Foreskin keratinocyte (primary cell): ENCODE measurements at places on chromosomes 11 and 22.

GRCh38 chr11:128193615-128194014 is 393.7 kb downstream of the ETS1 start:
- DNase-seq: peak; percentile 76

- DNase-seq: peak; percentile 35
These were observed 705 bp downstream of the CLDN5 start for GRCh38 chr22:19523240-19524169.

- peak; percentile 54 for DNase-seq
These were observed 43.9 kb downstream of the SGSM3 start for GRCh38 chr22:40414311-40414710.

DNA sequence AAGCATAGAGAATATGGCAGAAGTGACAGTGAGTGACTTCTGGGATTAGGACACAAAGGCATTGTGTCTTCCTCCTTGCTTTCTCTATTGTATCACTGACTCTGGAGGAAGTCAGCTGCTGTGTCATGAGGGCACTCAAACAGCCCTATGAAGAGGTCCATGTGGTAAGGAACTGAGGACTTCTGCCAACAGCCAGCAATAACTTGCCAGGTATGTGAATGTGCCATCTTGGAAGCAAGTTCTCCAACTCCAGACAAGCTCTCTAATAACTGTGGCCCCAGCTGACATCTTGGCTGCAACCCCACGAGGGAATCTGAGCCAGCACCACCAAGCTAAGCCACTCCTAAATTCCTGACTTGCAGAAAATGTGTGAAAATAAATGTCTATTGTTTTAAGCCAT is 83.6 kb upstream of the ZBED5 start:
- DNase-seq: no peak

- no peak for DNase-seq
These were observed 636.0 kb downstream of the TBC1D22A start for GRCh38 chr22:47398491-47398890.

GRCh38 chr11:125201525-125202141 is 37.1 kb downstream of the PKNOX2 start:
- peak; percentile 10 for DNase-seq

DNA sequence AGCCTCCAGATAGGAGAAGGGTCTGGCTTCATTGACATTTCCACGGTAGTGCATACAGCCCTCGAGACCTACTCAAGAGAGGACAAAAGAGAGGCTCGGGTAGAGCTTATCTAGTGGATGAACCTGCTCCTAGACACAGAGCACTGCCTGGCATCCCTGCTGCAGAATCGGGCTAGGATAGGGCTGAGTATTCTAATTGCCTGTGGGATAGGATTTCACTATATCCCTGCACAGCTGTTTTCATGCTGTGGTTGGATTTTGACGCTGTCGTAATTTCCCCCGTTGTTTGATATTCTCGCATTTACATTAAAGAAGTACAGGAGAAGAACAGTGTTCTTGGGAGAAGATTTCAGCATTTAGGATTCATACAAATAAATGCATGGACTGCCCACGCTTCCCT is 107.8 kb downstream of the KIRREL3 start:
- no peak for DNase-seq

DNA sequence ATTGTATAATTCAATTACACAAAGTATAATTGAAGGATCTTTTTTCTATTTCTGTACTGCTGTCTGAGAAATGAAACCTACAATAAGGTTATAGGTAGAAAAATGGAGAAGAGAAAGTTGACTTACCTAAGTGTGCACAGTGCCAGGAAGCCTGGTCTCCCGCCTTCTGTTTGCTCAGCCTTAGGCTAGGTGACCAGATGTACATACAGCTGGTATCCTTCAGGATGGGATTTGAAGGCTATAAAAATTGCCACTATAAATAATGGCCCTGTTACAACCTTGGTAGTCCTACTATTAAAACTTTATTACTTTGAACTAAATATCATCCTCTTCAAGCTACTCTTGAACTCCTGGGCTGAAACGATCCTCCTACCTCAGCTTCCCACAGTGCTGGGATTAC is 19.7 kb downstream of the OR51E2 start:
- no peak for DNase-seq

DNA sequence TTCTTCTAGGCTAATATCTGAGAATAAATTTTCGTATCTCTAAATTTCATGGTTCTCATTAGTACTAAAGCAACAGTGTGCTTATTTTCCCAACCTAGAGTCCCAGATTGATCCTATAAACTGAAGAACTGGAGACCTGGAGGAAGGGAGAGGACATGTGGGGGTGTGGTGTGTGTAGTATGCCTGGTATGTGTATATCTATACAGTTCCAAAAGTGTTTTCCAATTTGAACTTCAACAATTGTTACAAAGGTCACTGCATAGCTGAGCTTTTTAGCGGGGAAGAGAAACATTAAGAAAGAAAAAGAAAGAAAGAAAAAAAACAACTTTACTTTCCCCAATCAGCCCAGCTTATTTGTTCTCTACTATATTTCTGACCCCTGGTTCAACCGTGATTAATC is 152.1 kb downstream of the SOX6 start:
- no peak for DNase-seq

GRCh38 chr11:38577769-38578168 is 1979.7 kb upstream of the RAG2 start:
- DNase-seq: no peak

DNA sequence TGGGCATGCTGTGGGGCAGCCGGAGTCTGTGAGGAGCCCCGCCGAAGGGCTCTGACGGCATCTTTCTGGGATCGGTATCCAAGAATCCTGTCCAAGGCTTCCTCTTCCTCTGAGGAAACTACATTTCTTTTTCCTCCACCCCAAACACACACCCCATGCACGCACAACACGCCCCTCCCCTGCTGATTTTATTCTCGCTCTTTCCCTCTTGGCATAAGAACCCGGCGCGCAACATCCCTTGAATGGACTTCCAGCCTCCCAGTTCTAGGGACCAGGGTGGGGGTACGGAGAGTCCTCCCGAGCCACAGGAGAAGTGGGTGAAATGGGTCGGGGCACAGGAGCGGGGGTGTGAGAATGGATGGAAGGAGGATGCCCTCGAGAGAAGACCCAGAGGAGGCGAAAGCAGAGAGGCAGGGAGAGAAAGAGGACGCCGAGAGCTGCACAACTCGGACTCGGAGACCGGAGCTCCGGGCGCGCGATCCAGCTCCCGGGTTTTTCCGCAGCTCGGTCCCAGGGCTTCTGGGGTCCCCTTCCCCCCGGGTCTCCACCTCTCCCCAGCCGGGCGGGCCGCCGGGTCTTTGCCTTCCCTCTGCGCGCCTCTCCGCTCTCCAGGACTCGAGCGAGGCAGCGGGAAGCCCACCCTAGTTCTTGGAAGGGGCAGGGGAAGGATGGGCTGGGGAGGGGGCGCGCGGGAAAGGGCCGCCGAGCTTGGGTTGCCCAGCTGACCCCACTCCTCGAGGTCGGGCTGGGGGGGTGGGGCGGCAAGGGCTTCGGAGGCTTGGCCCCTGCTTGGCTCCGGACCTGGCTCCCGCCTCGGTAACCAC is 1.5 kb upstream of the LARGE1 start:
- peak; percentile 75 for DNase-seq

DNA sequence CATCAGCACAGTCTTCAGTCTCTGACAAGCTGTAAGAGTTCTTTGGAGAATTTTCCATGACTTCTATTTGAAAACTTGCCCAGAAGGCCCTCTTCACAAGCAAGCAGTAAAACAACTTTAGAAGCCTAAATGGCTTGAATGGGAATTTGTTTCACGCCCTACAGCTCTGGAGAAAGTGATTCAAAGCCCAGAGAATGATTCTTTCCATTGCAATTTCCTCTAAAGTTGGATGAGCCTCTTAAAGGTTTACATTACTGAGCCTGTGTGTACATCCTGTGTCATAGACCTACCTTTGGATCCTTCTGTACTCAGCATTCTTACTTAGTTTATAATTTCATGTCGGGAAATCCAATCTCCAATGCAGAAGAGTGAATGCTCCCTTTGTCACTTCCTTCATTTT is 6.8 kb upstream of the OR8B3 start:
- peak; percentile 36 for DNase-seq

DNA sequence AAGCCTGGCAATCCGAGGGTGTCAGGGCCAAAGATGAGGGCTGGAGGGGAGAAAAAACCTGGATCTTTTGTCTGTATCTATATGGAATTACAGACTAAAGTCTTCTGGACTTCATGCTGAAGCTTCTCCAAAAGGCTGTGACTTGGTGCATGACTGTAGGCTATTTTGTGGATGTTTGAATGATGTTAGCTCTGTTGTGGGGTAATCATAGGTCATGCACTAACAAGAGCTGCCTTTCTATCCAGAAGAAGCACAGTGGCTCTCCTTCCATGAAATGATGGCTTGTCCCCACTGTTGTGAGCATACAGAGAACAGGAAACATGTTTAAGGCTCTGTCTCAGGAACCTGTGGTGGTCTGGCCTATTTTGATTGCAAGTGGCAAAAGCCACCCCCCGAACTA is 263.3 kb upstream of the PLET1 start:
- DNase-seq: no peak

DNA sequence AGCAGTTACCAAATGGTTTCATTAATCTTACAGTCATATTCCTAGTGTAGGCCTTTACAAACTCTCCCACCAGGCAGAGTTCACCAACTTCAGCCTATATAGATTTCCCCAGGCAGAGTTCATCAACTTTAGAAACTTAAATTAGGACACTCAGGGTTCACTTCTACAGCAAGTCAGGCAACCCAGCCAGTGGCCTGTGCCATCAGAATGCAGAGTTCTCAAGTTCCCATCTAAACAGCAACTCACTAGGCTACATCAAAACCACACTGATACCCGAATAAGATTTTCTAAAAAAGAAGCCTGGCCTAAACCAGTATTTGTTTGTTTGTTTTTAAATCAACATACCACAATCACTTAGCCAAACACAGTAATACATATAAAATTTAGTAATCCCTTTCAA is 33.7 kb downstream of the PICALM start:
- no peak for DNase-seq

- DNase-seq: peak; percentile 32
These were observed 63.0 kb downstream of the TNRC6B start for GRCh38 chr22:40240686-40241085.

DNA sequence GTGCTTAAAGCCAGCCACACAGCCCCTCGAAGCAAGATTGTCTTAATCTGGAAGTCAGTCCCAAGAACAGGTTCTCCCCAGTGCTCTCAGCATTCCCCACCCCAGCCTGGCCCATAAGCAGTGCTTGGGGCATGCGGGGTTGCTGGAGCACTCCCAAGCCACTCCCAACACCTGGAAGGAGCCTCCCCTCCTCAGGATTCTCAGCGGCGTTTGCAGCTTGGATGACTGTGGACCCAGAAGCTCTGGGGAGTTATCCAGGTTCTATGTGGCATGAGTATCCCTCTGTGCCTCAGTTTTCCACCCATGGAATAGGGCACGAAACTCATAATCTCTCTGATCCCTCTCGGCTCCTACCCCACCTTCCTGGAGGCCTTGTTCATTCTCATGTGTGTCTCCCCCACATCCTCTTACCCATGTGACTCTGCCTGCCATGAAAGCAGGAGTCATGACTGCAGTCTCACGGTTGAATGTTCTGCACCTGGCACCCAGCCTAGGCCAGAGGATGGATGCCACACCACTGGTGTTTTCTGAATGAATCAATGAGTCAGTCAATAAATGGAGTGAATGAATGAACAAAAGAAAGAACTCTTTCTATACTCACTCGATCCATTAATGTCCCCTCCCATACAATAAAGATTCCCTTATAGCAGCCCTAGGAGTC is 33.4 kb upstream of the WNT7B start:
- DNase-seq: peak; percentile 46

DNA sequence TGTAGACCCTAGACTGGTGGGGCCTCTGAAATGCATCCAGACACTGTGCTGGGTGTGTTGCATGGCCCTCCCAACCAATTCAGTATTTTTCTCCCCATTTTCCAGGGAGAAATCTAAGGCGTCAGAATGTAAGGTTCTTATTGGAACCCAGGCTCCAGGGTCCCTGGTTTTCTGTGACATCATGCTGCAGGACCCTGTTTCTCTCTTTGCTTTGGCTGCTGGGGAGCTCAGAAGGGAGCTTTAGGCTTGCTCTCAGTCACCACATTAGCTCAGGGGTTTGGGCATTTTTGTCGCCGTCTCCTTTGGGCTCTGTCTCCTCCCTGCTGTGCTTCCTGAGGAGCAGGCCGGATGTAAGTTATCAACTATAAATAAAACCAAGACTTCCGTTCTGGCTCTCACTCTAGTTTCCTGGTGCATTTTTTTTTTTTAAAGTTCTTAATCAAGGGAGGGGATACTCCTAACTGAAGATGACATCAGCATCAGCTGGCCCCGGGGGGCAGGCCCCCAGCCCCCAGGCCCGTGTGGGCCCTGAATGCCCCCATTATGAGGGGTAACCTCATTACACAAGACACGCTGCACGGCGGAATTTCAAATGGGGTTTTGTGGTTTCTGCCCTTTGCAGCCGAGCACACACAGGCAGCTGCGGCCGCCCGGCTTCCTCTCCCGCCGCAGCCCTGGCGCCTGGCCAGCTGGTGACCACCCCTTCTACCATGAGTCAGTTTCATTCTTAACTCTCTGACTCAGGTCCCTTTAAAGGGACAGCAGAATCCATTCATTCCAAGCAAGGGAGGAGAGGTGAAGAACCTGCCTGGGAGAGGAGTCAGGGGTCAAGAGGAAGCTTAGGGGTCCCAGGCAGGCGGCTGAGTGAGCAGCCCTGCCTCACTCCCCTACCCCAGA is 3.2 kb downstream of the MYEOV start:
- DNase-seq: peak; percentile 98

DNA sequence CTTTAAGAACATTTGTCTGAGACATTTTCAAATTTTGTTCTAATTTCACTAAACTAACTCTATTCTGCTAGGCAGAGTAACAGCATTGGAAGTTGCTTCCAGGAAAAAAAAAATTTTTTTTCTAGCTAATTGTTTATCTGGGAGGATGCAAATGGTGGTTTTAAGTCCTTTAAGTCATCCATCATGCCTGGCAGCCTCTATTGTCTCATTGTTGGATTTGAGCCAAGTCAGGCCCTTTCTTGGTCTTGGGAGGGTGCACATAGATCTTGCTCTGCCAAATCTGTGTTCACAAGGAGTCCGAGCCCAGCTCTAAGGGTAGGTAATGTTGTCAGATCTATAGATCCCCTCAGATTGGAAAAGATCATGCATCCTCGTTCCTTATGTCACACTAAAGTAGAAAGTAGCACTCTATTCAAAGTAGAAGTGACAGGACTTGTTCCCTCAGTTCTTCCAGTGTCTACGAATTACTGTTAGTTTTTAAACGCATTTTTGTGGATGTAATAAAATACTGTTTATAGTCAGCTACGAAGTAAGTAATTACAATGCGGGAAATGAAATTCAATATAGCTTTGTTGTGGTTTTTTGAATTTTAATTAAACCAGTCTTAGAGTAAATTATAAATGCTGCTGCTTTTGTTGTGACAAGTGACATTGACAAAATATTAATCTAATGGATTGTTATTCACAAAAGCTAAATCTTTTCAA is 166.0 kb upstream of the RASSF10 start:
- DNase-seq: peak; percentile 42
